Stimulated activated CD4-positive, alpha-beta T cell treated with anti-CD3 and anti-CD28 coated beads, Interleukin-12 subunit alpha, Interleukin-12 subunit beta, amount 100 ng/mL, for 4 hours (primary cell): ENCODE measurements at places on chromosomes 3 and 15.

- DNase-seq, result no peak
Measured at GRCh38 chr3:144032531-144033239, 61.1 kb downstream of the DIPK2A start.

DNA sequence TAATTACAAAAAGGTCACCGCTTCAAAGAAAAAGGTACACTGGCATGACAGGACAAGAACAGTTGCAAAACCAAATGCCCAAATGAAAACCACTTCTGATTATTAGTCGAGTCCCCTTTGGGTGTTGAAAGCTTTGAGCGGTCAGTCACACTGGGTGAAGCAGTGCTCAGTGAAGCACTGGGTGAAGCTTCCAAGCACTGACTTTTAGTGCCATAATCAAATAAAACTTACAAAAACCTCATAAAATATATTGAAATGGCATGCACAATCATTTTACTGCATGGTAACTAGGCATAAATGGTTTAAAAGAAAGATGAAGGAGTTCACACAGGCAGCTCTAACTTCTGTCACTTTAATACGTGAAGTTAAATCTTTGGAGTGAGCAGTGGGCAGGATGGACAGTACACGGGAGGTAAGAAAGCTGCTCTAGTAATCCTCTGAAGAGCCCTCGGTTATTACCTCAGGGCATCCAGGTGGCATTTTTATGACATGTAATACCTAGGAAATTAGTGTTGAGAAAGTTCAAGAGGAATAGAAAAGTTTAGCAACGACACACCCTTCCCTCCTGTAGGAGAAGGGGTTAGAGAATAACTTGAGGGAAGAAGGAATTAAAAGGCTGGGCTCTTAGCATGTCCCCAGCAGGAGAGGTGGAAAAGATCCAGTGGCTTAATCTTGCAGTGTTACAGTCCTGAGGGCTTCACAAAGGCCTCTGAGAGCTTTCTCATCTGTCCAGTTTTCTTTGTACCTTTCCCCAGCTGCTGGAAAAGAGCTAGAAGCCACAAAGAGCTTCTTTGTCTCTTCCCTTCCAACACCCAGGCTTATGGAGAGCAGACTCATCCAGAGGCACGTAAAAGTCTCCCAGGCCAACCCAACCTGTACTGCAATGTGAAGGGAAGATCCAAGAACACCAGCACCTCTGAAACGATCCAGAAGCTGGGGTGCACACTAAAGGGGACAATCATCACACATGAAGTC lies 64.9 kb upstream of the MYO5C start:
- no peak for DNase-seq

GRCh38 chr3:190865828-190866227 lies 3.3 kb upstream of the GMNC start:
- no peak for DNase-seq

DNA sequence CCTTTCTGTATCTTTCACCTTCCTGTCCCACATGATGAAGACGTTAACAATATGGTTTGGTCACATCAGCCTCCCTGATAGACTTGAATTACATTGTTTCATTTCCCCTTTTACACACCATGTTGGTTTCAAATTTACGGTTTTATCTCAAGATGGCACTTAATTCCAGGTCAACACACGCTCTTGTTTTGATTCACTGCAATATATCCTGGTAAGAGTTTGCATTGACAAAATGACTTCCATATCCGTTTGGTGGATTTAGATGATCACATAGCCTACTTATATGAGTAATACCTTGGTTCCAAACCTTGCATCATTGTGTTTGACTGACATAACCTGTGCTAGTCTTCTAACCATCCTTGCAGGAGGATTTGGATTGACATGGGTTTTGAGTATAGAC lies 499.4 kb downstream of the ROBO1 start:
- DNase-seq, result no peak

GRCh38 chr3:8421711-8422110 lies 79.9 kb upstream of the LMCD1 start:
- DNase-seq, result no peak

GRCh38 chr3:126216416-126216815 lies 36.0 kb upstream of the ALDH1L1 start:
- no peak for DNase-seq

GRCh38 chr3:54445630-54446029 lies 323.3 kb downstream of the CACNA2D3 start:
- DNase-seq, result no peak

- DNase-seq, result no peak
Measured at GRCh38 chr3:62940771-62941563, 65.8 kb upstream of the CADPS start.

GRCh38 chr3:60641354-60641753 lies 609.9 kb downstream of the FHIT start:
- DNase-seq, result no peak

GRCh38 chr3:124097362-124098131 lies 105.6 kb upstream of the ROPN1 start:
- no peak for DNase-seq

DNA sequence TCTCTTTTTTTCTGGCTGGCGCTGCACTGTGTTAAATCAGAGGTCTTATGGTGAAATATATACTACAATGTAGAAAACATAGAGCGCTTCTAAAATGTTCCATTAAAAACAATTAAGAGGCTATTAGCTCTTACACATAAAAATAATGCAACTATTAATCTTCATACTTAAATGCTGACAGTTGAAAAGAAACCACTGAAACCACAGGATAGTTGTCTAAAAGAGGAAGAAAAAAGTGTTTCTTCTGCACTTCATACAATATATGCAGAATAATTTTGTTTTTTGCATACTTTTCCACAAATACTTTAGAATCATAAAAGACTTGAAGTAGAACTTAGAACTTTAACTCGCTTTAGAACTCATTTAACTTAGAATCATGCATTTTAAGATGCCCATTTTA lies 170.5 kb downstream of the PYDC2 start:
- no peak for DNase-seq

- no peak for DNase-seq
Measured at GRCh38 chr3:114272271-114272670, 21.6 kb upstream of the TIGIT start.

DNA sequence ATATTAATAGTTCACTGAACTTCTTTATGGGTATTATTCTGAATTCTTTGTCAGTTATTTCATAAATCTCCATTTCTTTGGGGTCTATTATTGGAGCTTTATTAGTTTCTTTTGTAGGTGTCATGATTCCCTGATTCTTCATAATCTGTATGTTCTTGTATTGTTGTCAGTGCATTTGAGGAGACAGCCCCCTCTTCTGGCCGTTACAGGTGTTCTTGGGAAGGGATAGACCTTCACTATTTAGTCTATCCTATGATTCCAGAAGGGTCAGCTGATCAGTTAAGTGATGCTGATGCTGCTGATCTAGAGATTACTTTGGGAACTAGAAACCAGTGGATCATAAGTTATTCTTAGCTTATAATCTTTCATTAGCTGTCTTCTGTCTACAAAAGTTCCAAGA lies 34.9 kb downstream of the TMEM39A start:
- DNase-seq, result no peak

DNA sequence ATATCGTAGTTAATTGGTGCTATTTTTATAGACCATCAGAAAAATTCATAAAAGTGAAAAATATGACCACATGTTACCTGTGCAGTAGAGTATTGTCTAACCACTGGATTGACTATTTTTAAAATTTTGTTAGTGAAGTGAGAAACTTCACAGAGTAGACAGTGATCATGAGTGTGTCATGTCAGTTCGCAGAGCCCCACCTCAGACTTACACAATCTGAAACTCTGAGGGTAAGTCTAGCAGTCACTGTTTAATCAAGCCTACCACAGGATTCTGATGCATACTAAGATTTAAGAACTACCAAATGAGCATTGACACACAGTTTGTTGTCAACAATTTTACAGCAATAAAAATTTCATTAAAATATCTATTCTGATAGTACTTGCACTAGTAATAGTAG lies 552.9 kb upstream of the SUCLG2 start:
- no peak for DNase-seq

GRCh38 chr15:90660195-90660998 lies 56.7 kb upstream of the BLM start:
- peak; percentile 64 for DNase-seq

GRCh38 chr3:115655761-115656282 lies 32.5 kb downstream of the GAP43 start:
- DNase-seq, result no peak

DNA sequence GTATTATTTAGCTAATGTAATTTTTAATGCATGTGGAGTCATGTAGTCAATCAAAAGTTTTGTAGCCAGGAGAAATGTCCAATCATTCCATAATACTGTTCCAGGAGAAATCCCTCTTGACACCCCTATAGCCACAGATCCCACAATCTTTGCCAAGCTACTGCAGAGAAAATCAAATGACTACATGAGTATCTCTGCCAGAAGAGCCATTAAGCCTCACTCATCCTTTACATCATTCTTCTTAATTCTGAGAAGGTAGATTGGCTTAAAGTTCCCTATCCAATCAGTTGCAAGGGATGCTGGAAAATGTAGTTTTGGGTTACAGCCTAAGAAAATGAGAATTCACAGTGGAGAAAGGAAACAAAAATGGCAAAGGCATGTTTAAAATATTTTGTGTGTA lies 502.1 kb downstream of the ZBBX start:
- DNase-seq, result no peak

- no peak for DNase-seq
Measured at GRCh38 chr3:169026543-169027182, 636.8 kb downstream of the MECOM start.

DNA sequence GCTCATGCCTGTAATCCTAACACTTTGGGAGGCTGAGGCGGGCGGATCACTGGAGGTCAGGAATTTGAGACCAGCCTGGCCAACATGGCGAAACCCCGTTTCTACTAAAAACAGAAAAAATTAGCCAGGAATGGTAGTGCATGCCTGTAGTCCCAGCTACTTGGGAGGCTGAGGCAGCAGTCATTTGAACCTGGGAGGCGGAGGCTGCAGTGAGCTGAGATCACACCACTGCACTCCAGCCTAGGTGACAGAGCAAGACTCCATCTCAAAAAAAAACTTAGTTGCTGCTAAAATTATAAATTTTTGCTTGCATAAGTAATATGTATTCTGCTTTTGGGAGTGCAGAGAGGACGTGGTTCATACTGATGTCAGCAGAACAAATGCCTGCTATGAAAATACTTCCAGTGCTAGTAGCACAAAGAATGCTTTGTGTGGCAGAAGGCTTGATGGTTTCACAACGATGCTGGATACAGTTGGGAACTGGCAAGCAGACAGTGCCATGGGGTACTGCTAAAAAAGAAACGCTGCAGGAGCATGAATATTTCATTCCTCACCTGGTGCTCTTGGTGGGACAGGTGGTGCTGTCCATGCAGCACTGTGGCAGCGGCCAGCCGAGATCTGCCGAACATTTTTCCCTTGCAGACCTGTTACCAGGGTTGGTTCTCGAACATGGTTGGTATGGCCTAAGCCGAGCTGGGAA lies 31.1 kb downstream of the FBXL22 start:
- no peak for DNase-seq

GRCh38 chr3:71129611-71130431 lies 453.7 kb downstream of the FOXP1 start:
- DNase-seq, result no peak

GRCh38 chr3:15523660-15524417 lies 2.3 kb upstream of the COLQ start:
- no peak for DNase-seq

DNA sequence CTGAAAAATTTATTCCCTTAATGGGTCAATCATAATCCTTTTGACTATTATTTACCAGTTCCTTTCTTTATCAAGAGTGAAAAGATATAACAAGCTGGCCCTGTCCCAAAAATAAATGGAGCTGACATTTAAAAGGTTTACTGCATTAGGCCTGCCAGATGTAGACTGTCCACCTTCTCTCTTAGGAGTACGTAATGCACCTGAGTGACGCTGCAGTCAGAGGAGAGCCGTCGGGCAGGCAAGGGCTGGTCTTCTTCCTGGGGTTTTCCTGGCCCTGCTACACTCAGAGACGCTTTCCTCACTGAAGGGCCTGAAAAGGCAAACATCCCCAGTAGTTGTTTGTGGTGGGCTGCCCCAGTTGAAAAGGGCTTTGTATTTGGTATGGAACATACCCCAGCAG lies 27.6 kb downstream of the NEK4 start:
- DNase-seq, result no peak

- DNase-seq, result no peak
Measured at GRCh38 chr15:40914486-40914885, 14.7 kb upstream of the DLL4 start.

- no peak for DNase-seq
Measured at GRCh38 chr15:31305375-31305774, 21.3 kb upstream of the KLF13 start.

- no peak for DNase-seq
Measured at GRCh38 chr15:77856705-77857346, 220.7 kb downstream of the TBC1D2B start.

GRCh38 chr3:195899701-195900435 lies 8.5 kb downstream of the TNK2 start:
- no peak for DNase-seq

GRCh38 chr15:38867556-38867955 lies 302.9 kb upstream of the RASGRP1 start:
- DNase-seq, result no peak

DNA sequence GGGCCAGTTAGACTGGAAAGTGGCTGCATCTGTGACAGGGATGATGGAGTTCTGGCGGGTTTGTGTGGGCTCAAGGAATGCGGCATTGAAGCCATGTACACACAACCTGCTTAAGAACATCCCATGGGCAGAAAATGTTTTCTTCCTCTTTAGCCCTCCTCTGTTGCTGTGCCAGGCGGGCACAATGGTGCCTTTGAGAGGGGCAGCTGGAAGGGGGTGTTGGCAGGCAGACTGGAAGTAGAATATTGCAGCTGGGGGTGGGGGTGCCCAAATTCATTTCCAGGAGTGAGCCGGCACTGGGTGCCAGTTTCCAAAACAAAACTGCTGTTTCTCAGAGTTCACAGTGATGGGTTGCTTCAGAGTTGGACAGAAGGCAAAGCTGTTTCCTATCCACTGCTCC lies 91.8 kb upstream of the ETV5 start:
- DNase-seq, result no peak

- no peak for DNase-seq
Measured at GRCh38 chr3:29949940-29950616, 656.3 kb upstream of the TGFBR2 start.

DNA sequence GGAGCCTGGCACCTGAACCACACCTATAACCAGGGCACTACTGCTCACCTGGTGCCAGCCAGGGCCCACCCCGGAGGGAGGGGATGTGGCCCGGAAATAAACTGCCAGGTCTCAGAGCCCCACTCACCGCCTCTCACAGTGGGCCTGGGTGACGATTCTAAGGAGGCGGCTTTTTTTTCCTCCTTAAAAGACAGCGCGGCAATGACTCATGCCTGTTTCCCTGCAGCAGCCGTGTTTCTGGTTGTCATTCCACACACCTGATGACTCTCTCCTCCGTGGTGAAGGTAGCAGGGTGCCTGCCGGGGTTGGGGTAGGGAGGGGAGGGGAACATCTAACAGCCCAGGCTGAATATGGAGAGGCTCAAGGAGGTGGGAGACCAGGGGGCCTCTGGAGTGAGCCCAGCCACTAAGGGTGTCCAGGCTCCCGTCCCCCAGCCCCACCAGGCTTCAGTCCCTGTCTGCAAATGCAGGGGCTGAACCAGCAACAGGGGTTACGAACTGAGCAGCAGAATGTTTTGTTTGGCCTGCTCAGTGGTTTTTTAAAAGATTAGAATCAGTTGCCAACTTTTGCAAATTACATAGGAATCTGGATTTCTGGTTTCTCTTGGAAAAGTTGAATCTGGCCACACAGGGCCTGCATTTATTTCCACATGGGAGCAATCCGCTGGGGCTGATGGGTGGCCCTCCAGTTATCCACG lies 127.3 kb upstream of the LINGO1 start:
- DNase-seq, result no peak
